Activated naive CD4-positive, alpha-beta T cell treated with anti-CD3 and anti-CD28 coated beads, Interleukin-2, amount 10 ng/mL, durations not matched to agents 7 days and 5 days (primary cell): ENCODE measurements at places on chromosomes 2 and 18.

- DNase-seq: no peak
These were observed 325.6 kb downstream of the TXNL1 start for GRCh38 chr18:56312551-56313335.

DNA sequence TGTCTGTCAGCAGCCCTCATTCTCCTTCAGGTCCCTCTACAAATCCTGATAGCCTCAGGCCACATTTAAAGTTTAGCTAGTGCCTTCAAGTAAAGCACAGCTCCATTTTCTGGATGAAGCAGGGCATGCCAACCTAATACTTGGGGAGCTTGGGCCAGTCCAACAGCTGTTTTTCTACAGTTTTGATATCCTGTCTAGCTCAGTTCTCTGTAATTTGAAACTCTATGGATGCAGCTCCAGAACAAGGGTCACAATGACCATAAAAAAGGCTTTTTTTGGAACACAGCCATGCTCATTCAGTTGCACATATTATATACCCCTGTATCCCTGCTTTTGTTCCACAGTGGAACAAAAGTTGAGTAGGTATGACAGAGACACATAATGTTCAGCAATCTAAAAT, 373.5 kb downstream of the SUCLG1 start:
- DNase-seq: no peak

DNA sequence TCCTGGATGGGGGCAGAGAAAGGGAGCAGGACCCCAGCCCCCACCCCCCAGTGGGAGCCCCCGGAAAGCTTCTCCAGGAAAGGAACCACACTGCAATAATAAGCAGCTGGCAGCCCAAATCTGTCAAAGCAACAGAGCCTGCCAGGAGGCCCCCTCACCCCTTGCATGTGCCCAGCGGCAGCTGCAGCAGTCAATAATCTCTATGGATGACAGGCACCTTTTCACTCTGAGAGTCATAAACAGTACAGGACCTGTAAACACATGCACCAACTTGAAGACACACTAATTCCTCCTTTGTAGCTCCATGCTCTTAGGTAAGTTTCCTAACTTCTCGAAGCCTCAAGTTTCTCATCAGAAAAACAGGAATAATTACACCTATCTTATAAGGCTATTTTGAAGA, 26.2 kb upstream of the KDM3A start:
- no peak for DNase-seq

- DNase-seq: no peak
These were observed 22.3 kb downstream of the ADCYAP1 start for GRCh38 chr18:926946-927345.

DNA sequence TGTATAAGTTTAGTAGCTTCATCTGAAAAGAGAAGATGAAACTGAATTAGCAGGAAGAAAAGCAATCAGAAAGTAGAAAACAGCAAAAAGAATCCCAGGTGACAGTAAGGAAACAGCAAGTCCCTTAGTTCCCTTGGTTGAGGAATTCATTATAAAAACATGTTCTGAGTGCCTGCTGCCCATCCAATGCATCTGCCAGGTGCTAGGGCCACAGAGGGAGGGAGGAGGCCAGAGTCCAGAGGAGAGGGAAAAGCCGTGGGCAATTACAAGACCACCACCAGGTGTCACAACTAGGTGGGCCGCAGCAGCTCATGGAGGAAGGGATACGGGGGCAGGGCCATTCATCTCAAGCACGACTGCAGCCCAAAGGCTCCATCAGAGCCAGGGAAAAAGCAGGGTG, 55.9 kb upstream of the TFCP2L1 start:
- DNase-seq: no peak

DNA sequence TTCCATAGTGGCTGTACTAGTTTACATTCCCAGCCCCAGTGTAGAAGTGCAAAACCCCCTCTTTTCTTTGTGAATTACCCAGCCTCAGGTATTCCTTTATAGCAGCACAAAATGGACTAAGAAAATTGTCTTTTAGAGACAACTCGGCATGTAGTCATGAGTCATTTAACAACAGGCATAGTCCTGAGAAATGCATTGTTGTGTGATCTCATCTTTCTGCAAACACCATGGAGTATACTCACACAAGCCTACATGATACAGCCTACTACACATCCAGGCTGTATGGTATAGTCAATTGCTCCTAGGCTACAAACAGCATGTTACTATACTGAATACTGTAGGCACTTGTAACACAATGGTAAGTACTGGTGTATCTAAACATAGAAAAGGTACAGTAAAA, 44.4 kb upstream of the MBP start:
- DNase-seq: no peak

DNA sequence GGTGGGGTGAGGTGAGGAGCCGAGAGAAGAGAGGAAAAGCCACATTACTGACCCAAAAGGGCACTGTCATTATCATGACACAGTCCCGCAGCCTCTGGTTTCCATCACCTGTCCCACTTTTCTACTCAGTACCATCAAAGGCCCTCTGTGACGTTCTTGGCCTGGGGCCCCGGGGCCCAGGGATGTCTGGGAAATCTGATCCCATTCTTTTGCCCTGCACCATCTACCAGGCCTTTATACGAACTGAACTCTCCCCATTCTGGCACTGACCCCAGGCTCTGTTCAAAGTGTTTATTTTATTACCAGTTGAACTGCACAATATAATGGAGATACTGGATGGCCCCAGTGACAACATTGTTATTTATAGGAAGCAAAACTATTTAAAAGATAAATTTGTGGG, 89.1 kb downstream of the COL6A3 start:
- DNase-seq: no peak

DNA sequence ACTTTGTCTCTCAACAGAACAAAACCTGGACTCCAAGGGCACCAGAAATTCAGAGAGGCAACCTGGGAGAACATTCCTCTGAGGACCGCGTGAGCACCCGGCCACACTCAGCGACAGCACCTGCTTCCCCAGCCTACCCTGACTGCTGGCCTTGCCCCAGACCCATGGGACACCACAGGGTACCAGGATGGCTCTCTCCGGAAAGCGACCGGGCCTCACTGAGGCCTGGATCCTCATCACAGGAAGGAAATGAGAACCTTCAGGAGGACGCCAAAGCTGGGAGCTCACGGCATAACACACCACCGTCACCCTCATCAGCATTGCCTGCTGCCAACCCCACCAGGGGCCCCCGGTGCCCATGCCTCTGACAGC, 38.9 kb downstream of the HS6ST1 start:
- no peak for DNase-seq

DNA sequence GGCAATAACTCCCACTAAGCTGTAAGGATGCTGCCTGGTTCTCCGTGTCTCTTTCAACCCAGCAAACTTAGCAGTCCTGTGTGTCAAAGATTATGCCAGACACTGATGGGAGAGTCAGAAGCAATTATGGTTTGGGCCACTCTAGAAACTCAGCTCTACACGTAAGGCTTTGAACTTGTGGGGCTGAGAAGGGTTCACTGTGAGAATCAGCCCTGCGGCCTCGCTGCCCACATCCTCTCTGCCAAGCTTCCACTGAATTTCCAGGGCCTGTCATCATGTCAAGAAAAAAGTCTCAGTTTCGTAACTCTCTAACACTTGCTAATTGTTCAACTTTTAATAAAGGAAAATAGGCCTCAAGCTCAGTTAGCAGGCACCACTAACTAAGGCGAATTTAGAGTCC, 308.8 kb upstream of the LYPD1 start:
- no peak for DNase-seq

GRCh38 chr18:23259701-23260681, 124.7 kb downstream of the CABLES1 start:
- peak; percentile 41 for DNase-seq

GRCh38 chr18:50849419-50849821, 29.5 kb upstream of the ME2 start:
- DNase-seq: no peak

- DNase-seq: no peak
These were observed 31.9 kb upstream of the ITGA6 start for GRCh38 chr2:172395503-172395902.

DNA sequence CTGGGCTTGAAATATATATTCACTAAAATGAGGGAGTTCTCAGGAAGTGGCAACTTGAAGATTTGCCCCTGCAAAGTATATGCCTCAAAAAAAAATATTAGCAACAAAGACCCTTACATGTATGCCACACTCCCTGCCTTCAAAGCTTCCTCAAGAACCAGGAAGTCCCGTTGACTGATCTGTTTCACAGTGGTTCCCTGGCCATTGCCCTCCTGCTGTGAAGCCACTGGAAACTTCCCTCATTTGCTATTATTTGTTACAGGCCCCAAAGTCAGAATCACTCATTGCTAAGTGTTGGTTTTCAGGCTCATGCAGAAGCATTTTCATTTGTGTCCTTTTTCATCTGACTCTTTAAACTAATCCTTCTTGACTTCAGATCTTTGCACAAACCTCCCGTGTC, 421.5 kb downstream of the ZNF521 start:
- no peak for DNase-seq

DNA sequence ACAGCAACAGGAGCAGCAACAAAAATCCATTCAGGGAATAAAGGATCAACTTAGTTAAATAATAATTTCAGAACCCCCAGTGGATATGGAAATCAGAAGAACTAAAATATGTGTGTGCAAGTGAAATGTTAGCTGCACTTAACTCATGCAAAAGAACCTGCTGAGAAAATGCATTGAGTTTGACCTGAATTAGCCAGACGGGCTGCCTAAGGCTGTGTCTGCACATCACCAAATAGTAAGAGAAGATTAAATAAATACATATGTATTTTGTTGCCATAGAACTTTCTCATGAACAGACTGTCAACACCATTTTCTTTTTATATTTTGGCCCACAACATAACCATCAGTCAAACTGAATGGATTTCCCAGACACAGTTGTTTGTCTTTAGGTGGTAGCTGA, 262.0 kb upstream of the PIK3C3 start:
- no peak for DNase-seq

- no peak for DNase-seq
These were observed 748 bp downstream of the FMNL2 start for GRCh38 chr2:152335726-152336118.

DNA sequence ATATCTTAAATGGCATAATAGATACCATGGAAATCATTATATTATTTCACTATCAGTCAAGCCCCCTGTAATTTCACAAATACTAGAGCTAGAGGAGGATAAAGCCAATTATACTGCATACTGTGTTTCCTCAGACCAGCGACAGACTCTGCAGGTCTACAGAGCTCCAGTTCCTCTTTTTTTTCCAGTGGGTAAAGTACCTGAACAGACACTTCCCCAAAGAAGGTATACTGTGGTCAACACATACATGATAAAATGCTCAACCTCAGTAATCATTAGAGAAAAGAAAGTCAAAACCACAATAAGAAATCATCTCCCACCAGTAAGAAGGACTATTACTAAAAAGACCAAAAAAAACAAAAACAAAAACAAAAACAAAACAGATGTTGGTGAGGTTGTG, 44.6 kb downstream of the SCN7A start:
- DNase-seq: no peak

GRCh38 chr2:150477347-150477746, 10.1 kb downstream of the RND3 start:
- DNase-seq: no peak

- no peak for DNase-seq
These were observed 1.4 kb upstream of the ZFAND2B start for GRCh38 chr2:219205165-219205538.

GRCh38 chr2:167551416-167551815, 663.1 kb downstream of the XIRP2 start:
- DNase-seq: no peak

GRCh38 chr2:180099308-180099707, 92.2 kb upstream of the CWC22 start:
- DNase-seq: no peak

DNA sequence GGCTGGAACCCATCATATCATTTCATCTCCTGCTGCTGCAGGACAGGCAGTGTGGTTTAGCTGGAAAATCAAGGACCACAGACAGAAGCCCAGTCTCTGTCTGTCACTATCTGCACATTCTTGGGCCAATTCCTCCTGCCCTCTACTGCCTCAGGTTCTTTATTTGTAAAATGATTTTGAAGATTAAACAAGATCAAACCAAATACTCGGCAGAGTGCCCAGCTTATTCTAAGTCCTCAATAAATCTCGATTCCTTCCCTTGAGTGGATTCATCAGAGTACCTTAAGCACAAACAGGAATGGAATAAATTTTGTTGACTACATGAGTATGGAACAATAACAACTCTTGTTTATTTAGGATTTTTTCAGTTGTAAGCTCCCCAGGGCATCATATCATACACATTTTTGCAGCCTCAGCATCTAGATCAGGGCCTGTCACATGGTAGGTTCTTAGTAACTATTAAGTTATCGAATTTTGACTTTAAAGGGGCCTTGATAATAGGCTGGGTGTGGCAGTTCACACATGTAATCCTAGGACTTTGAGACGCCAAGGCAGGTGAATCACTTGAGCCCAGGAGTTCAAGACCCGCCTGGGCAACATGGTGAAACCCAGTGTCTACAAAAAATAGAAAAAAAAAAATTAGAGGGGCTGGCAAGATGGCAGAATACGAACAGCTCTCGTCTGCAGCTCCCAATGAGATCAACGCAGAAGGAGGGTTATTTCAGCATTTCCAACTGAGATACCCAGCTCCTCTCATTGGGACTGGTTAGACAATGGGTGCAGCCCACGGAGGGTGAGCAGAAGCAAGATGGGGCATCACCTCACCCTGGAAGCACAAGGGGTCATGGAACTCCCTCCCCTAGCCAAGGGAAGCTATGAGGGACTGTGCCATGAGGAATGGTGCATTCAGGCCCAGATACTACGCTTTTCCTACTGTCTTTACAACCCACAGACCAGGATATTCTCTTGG, 11.1 kb downstream of the RHOB start:
- no peak for DNase-seq

DNA sequence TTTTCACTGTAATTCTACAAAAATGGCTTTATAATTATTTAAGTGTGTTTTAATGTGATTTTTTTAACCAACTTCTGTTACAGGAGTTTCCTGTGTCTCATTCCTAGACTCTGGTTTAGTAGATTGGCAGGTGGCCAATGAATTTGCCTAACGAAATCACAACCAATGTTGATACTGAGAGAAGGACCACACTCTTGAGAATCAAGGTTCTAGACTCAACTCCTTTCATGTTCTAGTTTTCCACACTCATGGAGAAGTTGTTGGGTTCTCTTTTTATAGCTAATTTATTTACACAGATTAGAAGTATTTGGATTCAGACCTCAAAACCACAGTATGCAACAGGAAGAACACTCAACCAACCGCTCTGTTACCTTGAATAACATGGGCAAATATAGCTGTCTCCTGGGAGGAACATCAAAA, 22.6 kb upstream of the USP34 start:
- DNase-seq: no peak

DNA sequence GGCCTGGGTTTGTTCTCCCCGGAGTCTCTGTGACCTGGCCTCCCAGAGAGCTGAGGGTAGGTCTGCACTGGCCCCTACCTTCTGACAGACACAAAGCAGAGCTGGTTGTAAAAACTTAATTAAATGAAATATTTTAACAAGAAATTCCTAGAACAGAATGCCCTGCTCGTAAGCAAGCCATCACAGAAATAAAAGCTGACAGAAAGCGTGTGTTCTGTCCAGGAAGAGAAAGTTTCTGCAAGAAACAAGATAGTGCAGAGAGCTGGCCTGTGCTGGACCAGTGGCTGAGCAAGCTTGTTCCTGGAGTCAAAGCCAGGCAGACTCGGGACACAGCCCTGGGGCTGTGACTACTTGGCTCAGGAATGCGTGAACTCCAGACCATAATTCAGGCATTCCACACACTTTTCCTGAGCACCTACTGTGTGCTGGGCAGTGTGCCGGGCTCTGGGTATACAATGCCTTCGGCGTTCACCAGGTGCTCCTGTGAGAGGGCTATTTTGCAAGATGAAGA, 51.6 kb downstream of the APOB start:
- no peak for DNase-seq
